Upper lobe of left lung (tissue), 6 donors: ENCODE measurements at places on chromosomes 2 and 18. TPM values are rescaled to one million over a fixed set of nuclear protein-coding genes. Genes with fewer than 3 reads are reported as not detected.

Gene C2orf78
- not detected for total RNA-seq

Gene ELOA2
- not detected for total RNA-seq

Gene FOXI3
- not detected for total RNA-seq

DNA sequence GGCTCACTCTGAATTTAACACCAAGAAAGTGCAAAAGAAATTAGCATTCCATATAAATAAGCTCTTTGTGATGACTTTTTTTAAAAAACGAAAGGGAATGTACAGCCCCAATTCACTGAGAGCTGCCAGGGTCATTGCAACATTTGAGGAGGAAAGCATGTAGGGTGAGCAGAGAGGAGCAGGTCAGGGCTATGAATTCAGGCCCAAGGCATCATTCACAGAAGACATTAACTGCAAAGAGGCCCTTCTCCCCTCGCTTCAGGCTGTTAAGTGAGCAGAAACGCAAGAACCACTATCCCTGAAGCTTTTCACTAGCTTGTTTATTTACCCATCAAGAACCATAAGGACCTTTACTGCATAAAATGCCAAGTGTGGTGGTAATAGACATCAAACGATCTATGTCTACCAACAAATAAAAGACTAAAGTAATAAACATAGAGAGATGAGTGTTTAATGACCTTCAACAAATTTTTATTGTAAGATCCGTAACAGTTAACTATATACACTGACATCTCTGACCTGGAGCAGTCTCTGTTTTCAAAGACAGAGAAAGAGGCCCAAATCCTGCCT is 333.1 kb upstream of the HNRNPA3 start:
- no peaks in the 10 kb centered on the region for H3K36me3 ChIP-seq
- H3K4me3 ChIP-seq = no peak overlapping the region
- no peaks in the 10 kb centered on the region for H3K4me1 ChIP-seq

DNA sequence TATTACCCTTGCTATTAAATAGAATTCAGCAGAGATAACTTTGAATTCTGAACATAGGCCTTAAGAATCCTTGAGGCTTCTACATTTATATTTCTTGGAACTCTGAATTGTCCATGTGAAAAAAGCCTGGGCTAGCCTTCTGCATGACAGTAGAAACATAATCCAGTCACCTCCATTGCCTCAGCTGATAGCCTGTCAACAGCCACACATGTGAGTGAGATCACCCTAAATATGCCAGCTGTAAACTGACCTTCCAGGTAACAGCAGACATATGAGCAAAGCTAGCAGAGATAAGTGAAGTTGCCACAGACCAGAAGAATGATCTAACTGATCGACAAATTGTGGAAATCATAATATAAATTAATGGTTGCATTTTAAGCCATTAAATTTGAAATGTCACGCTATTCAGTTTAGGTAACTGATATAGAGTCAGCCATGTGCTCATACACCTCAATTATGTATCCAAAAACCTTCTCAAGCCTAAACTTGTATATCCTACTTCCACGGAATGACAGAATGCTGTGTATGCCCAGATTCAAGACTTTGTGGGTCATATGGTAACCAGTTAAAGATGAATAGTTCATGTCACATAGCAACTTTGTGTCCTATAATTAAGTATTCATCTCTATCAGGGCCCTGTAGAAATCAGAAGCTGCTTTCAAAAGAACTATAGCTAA is 48.1 kb upstream of the SETBP1 start:
- H3K4me3 ChIP-seq = no peak overlapping the region
- no peak overlapping the region for H3K27ac ChIP-seq
- no peaks in the 10 kb centered on the region for H3K36me3 ChIP-seq

- DNase-seq = no peak
- H3K36me3 ChIP-seq = no peaks in the 10 kb centered on the region
- no peaks in the 10 kb centered on the region for H3K27me3 ChIP-seq
- H3K4me3 ChIP-seq = no peak overlapping the region
- H3K27ac ChIP-seq = no peak overlapping the region
Observed at GRCh38 chr2:58268685-58269084, 27.6 kb upstream of the FANCL start.
